ENCODE measurements at places on chromosomes 6 and 20.

DNA sequence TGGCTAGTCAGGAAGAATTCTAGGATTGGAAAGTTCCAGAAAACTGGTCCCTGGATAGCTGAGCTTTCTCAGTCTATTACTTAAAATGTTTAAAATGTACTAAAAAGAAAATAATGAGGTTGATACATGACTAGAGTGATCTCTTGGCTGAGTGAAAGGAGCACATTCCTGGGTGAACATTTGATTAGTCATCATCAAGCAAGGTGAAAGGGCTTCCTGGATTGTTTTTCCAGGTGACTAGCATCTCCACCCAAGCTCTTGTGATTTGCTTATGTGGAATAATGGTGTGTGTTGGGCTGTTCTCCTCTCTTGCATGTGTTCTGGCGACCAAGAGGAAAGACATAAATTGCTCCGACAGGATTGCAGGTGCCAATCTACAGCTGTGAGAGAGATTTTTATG lies 42.9 kb downstream of the PKIB start:
- DNase-seq, result no peak

DNA sequence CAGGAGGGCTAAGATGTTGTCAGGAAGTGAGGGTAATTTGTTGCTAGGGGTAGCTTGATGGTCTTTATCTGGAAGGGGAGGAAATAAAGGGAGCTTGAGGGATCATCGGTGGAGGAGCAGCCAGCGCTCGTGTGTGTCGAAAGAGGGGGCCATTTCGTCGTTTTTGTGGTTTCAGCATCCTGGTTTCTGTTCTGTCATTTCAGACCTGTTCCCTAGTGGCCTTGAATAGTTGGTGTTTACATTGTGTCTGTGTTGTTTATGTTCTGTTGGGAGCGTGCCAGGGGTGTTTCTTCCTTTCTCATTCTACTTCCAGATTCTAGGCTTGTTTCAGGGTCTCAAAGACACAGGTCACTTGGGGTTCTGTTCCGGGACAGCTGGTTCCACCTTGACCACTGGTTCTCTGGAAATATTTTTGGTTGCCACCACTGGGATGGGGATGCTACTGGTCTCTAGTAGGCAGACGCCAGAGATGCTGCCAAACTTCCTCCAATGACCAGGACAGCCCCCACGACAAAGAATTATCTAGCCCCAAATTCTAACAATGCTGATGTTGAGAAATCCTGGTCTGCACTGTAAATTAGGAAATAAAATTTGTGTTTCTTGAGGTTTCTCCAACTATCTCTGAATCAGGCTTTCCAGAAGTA lies 113.9 kb upstream of the NAA20 start:
- DNase-seq, result no peak

DNA sequence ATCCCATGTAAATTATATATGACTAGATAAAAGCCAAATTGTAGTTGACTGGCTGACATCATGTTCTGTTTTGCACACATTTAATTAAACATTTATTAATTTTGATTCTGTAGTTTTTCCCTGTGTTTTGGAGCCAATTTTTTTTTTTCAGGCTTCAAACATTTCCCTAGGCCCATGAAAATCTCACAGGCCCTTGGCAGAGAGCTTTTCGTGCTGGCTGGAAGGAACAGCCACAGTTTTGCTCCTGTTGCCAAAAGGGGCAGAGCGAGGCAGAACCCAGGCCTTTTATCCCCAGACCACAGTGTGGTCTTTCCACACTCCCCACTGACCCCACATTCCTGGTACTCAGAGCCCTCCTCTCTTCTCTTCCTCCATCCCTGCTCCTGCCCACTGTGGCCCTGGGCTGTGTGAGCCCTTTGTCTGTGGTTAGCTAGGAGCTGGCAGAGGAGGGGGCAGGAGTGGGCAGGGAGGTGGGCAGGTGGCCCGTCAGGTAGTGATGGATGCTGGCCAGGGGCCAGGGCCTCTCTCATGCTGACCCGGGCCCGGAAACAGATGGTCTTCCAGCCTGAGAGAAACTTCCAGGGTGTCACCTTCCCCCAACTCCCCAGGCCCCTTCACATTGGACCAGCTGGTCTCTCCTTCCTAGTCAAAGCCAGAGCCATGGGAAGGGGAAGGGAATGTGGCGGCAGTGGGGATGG lies 19.4 kb upstream of the CCM2L start:
- no peak for DNase-seq

GRCh38 chr20:3436864-3437574 lies 29.6 kb upstream of the DNAAF9 start:
- DNase-seq, result no peak

DNA sequence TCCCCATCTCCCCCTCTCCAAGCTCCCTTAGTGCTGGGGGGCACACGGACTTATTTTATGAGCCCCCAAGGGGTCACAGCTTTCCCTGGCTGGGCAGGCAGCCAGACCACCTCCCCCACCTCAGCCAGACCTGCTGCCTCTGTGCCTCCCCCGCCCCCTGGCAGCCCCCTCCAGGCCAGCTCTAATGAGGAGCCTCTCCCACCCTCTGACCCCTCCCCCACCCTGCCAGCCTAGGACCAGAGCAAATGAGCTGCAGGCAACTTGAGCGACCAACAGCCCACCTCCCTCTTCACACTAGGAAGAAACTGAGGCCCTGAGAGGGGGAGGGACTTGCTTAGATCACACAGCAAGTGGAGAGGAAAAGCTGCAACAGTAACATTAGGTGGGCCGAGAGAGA lies 1.9 kb downstream of the GDF5 start:
- DNase-seq, result no peak

GRCh38 chr6:38792356-38792755 lies 77.2 kb downstream of the DNAH8 start:
- no peak for DNase-seq

DNA sequence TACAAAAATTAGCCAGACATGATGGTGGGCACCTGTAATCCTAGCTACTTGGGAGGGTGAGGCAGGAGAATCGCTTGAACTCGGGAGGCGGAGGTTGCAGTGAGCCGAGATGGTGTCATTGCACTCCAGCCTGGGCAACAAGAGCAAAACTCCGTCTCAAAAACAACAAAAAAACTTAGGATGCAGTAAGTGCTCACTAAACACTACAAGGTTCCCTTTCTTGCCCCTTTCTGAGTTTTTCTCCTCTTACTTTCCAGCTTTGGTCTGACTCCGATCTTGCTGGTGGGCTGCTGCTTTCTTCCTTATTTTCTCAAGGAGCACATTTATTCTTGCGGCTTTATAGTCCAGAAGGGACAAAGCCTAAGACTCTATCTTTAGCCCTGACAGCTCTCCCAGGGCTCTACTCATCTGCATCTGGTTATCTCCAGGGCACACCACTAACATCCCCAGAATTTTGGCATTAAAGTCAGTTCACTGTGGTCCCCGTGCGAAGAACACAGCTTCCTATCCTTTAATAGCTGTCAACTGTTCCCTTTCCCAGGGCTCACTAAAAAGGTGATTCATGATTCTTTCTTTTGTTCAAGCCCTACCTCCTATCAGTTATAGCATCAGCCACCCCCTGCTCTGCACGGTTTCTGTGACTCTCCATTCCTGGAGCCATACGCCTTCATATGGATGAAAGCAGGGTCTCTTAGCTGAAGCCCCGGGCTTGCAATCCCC lies 17.1 kb upstream of the RPN2 start:
- DNase-seq, result no peak

GRCh38 chr6:112370946-112371345 lies 23.8 kb downstream of the RFPL4B start:
- no peak for DNase-seq

- no peak for DNase-seq
Measured at GRCh38 chr6:21611485-21611884, 17.9 kb downstream of the SOX4 start.

All from right forelimb (tissue), 1 donor.